ENCODE measurements at places on chromosomes 13 and 19. TPM values are rescaled to one million over a fixed set of nuclear protein-coding genes. Genes with fewer than 3 reads are reported as not detected.

IGFL3 gene
- not detected for total RNA-seq

IRF3 gene
- total RNA-seq, result 146 TPM

TSSK6 gene
- total RNA-seq, result 4.4 TPM

DNA sequence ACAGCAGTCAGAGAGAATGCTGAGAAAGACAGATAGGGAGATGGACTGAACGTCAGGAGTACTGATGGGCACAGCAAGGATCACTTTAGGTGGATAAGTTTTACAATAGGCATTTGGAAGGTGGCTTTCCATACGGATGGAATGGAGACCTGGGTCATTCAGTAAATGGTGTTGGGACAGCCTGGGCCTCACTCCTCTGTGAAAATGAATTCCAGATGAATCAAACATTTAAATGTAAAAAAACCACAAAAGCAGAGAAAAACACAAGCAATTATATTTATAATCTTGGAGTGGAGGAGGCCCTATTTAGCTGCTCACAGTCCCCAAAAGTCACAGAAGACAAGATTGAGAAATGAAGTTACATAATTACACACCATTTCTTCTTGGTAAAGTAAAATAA lies 4.7 kb downstream of the IL17D start:
- no peak for DNase-seq

- DNase-seq, result no peak
These were observed 109.5 kb downstream of the PDS5B start for GRCh38 chr13:32695602-32696250.

DNA sequence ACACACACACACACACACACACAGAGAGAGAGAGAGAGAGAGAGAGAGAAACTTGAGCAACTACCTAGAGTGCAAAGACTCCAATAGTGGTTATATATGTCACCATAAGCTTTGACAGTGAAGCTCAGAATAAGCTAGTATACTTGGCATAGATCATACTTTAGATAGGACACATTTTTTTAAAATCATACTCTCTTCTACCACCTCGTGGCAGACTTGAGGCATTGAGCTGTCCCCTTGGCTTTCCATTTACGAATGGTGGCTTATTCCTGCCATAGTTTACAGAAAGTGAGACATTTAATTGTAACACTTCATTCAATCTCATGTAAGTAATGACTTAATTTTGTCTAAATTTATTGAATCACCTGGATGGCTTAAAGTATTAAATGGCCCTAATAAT lies 108.2 kb downstream of the EDNRB start:
- peak; percentile 56 for DNase-seq

DNA sequence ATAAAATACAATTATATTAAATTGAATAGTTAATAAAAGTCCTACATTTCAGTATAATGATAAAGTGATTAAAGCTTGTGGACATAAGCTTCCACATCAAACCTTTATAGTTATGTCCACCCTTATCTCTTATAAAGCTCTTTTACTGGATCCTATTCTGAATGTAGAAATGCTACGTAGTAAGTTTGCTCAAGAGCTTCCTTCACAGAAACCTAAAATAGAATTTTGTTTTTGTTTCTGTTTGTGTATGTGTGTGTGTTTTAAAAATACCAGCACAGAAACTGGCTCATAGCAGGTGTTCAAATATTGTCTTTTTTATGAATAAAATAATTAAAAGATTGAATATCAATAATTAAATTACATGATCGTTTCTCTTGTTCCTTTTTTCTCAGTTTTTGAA lies 21.0 kb upstream of the UFM1 start:
- no peak for DNase-seq

DNA sequence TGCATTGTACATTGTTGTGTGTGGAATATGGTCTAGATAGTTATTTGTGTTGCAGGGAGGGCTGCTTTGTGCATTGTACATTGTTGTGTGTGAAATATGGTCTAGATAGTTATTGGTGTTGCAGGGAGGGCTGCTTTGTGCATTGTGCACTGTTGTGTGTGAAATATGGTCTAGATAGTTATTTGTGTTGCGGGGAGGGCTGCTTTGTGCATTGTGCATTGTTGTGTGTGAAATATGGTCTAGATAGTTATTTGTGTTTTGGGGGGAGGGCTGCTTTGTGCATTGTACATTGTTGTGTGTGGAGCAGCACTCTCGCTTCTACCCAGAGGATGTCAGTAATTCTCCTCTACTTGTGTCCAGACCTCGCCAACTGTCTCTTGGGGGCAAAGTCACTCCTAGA lies 36.3 kb upstream of the ZNF835 start:
- DNase-seq, result no peak

DNA sequence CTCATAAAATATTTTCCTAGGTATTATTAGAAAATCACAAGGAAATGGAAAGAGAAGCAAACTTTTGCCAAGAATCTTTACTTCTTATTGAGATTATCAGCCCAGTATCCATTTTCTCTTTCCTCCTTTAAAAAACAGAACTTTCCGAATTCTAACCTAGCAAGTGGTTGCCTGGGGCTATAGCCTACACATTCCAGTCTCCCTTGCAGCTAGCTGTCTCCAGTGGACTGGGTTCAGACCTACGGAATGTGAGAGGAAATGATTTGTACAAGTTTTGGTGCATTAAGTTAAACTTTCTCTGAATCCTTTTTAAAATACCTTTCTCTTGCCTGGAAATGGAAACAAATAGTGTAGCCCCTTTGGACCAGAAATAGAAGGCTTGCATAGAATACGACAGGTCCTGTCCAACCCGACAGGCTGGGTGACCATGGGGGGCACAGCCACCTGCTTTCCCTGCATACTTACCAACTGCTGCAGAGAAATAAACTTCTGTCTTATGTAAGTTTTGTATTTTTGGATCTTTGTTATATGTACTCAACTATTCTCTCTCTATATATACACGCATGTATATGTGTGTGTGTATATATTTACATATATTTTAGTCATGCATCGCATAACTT lies 185.9 kb downstream of the NALCN start:
- no peak for DNase-seq

DNA sequence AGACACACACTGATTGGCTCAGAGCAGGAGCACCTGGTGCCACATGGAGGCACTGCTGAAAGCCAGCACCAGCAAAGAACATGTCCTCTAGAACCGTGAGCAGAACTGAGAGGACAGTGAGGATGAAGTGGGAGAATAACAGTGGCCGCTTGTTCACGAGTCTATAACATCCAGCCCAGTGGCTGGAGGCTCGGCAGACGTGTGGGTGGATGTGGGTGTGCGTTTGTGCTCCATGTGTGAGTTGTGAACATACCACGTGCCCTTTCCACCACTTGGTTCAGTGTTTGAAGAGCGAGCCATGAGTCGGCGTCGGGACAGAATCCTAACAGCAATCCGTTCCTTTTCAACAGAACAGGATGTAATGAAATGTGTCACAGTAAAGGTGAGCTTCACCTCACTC lies 113.0 kb downstream of the SOX1 start:
- no peak for DNase-seq

- DNase-seq, result no peak
These were observed 9.2 kb upstream of the GMIP start for GRCh38 chr19:19652482-19653295.

GRCh38 chr13:64078025-64078424 lies 2662.4 kb upstream of the PCDH20 start:
- DNase-seq, result no peak

DNA sequence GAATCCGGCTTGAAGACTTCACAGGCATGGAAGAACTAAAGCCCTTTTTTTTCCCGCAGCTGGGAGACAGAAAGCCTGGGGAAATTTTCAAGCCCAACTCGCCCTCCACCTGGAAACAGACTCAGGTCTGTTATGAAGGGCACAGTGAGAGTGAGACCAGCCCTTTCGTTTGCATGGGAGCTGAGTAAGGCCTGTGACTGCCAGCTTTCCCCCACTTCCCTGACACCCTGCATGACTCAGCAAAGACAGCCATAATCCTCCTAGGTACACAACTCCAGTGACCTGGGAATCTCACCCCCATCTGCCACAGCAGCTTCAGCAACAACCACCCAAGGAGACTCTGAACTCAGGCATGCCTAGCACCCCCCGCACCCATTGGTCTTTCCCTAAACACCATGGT lies 87.6 kb upstream of the ZNF91 start:
- DNase-seq, result no peak

DNA sequence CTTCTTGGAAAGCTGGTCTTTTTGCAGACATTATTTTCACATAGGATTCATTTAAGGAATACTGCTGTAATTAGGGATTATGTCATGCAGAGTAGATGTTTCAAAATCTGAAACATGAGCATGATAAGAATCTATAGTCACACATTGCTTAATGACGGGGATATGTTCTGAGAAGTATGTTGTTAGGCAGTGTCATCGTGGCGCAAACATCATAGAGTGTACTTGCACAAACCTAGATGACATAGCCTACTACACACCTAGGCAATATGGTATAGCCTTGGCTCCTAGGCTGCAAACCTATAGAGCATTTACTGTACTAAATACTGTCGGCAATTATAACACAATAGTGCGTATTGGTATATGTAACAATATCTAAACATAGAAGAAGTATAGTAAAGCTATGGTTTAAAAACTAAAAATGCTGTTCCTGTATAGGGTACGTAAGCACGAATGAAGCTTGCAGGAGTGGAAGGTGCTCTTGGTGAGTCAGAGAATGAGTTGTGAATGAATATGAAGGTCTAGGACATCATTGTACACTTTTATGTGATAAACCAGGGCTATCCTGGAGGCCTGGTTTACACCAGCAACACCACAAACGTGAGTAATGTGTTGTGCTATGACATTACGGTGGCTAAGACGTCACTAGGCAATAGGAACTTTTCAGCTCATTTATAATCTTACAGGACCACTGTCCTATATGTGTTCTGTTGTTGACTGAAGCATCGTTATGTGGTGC lies 283.1 kb downstream of the MTUS2 start:
- DNase-seq, result no peak

- DNase-seq, result no peak
These were observed 612.1 kb upstream of the KLHL1 start for GRCh38 chr13:70720386-70720785.

- DNase-seq, result no peak
These were observed 1045.4 kb upstream of the MIR17HG start for GRCh38 chr13:90302107-90302506.

Measured in activated CD4-positive, alpha-beta T cell treated with anti-CD3 and anti-CD28 coated beads, Interleukin-2, amount 10 ng/mL, durations not matched to agents 24 days and 14 days (primary cell).